T-helper 2 cell treated with Interferon-gamma antibody and Interleukin-4, amounts not matched to agents 100 ng/mL and 5 ng/mL, for 36 hours (primary cell): ENCODE measurements at places on chromosomes 1 and 21. TPM values are rescaled to one million over a fixed set of nuclear protein-coding genes. Genes with fewer than 3 reads are reported as not detected.

CLEC20A gene
- not detected in 2 replicates for total RNA-seq

RPL11 gene
- 1,228 and 1,231 TPM in 2 replicates for total RNA-seq

SH3BGR gene
- 0.75 and 1.0 TPM in 2 replicates for total RNA-seq

PRELP gene
- total RNA-seq = not detected in 2 replicates

HSPB7 gene
- total RNA-seq = not detected in 2 replicates

KIF17 gene
- total RNA-seq = not detected in 2 replicates

CLSTN1 gene
- 99.0 and 100 TPM in 2 replicates for total RNA-seq

CC2D1B gene
- 47.1 and 49.1 TPM in 2 replicates for total RNA-seq

SPATA21 gene
- total RNA-seq = 0.11 TPM in 1 of 2 replicates, not detected in the other

CLCA1 gene
- total RNA-seq = not detected in 2 replicates

RPE65 gene
- total RNA-seq = not detected in 2 replicates

CEP170 gene
- 41.7 and 41.8 TPM in 2 replicates for total RNA-seq

SEMA4A gene
- 10.5 and 12.4 TPM in 2 replicates for total RNA-seq

OR6Y1 gene
- not detected in 2 replicates for total RNA-seq

PLCH2 gene
- total RNA-seq = 7.3 and 8.0 TPM in 2 replicates

NR1I3 gene
- not detected in 2 replicates for total RNA-seq

NEGR1 gene
- total RNA-seq = not detected in 2 replicates

OR2T35 gene
- not detected in 2 replicates for total RNA-seq

SLC5A9 gene
- total RNA-seq = not detected in 2 replicates

CD1E gene
- not detected in 2 replicates for total RNA-seq

C1orf53 gene
- 1.3 and 1.8 TPM in 2 replicates for total RNA-seq

KCNN3 gene
- 0.07 and 0.09 TPM in 2 replicates for total RNA-seq

AQP10 gene
- total RNA-seq = not detected in 2 replicates

PDZK1 gene
- 0.27 and 0.36 TPM in 2 replicates for total RNA-seq

KLF17 gene
- total RNA-seq = not detected in 2 replicates
